ENCODE measurements at places on chromosomes 2 and 18. TPM values are rescaled to one million over a fixed set of nuclear protein-coding genes. Genes with fewer than 3 reads are reported as not detected.

Gene C2orf15
- polyA plus RNA-seq = 9.6 TPM

Gene CREG2
- 0.96 TPM for polyA plus RNA-seq

Gene ALPG
- not detected for polyA plus RNA-seq

Gene GCG
- polyA plus RNA-seq = not detected

Gene FABP1
- 18.5 TPM for polyA plus RNA-seq

Gene TNFRSF11A
- 2.4 TPM for polyA plus RNA-seq

Gene ECEL1
- 4.8 TPM for polyA plus RNA-seq

Gene GAREM2
- 9.3 TPM for polyA plus RNA-seq

Gene TBC1D8
- polyA plus RNA-seq = 25.8 TPM

Gene EN1
- polyA plus RNA-seq = not detected

Gene WDR54
- polyA plus RNA-seq = 44.6 TPM

Gene AQP4
- polyA plus RNA-seq = 0.90 TPM

Gene KCNG3
- 0.75 TPM for polyA plus RNA-seq

Gene MC5R
- 0.28 TPM for polyA plus RNA-seq

Gene IL1B
- polyA plus RNA-seq = 0.27 TPM

Gene PROKR1
- polyA plus RNA-seq = 0.43 TPM

Gene PLA2R1
- 83.9 TPM for polyA plus RNA-seq

Gene CNTNAP5
- not detected for polyA plus RNA-seq

Gene FZD7
- polyA plus RNA-seq = 54.8 TPM

Gene TRIM54
- 8.2 TPM for polyA plus RNA-seq

Gene SCYGR4
- not detected for polyA plus RNA-seq

Gene CCDC85A
- polyA plus RNA-seq = 1.4 TPM

Gene ATP6V1C2
- 4.6 TPM for polyA plus RNA-seq

Gene UGT1A10
- not detected for polyA plus RNA-seq

Gene MOCOS
- 1.2 TPM for polyA plus RNA-seq

Gene LYPD6B
- 30.4 TPM for polyA plus RNA-seq

Gene DPYSL5
- 8.6 TPM for polyA plus RNA-seq

Measured in renal pelvis (tissue), 12 donors.